ENCODE measurements at places on chromosomes 7 and 10.

- no peak for DNase-seq
These were observed 15.5 kb downstream of the AMPH start for GRCh38 chr7:38615665-38616064.

DNA sequence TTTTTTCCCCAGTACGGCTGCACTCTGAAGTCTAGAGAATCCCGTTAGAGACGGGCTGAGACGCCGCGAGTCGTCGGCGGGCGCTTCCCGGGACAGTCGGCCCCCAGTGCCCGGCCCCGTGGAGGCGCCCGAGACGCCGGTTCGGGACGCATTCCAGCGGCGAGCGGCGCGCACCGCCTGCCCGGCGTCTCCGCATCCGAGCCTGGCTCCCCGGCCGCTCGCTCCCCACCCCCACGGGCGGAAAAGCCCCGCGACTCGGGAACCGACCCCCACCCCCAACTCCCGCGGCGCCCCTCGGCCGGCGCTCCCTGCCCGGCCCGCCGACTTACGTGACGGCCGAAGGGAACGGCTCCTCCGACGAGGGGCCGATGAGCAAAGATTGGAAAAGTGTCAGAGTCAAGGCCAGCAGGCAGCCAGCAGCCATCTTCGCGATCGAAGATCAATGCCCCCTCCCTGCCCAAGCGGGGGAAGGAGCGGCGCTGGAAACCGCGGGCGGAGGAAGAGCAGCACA is 486 bp downstream of the CACNA2D1 start:
- DNase-seq, result no peak

- DNase-seq, result no peak
These were observed 118.9 kb downstream of the CFAP58 start for GRCh38 chr10:104472505-104472904.

DNA sequence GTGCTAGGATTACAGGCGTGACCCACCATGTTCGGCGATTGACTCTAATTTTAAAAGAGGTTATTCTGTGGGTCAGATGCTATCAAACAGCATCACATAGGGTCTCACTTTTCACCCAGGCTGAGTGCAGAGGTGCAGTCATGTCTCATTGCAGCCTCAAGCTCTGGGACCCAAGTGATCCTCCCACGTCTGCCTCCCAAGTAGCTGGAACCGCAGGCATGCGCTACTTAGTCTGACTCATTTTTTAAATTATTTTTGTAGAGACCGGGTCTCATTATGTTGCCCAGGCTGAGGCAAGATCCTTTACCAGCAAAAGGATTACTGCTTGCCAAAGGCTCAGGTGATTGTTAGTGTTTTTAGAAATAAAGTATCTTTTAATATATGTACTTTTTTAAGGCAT is 42.9 kb upstream of the STOX1 start:
- no peak for DNase-seq

DNA sequence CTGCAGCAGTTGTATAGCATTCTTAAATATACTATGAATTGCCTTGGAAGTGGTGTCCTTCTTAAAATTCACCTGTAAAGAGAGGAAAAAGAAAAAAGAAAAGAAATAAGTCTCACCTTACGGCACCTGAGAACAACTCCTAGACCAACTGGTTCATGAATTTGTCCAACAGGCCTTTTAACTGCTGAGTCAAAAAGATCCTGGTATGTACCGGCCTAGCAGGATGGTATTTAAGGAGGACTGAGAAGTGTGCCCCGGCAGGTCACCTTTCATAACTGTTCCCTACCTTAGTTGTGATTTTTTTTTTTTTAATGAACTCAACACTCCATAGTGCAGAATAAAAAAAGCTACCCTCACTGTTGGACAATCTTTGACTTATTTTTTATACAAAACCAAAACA is 25.8 kb downstream of the STN1 start:
- no peak for DNase-seq

DNA sequence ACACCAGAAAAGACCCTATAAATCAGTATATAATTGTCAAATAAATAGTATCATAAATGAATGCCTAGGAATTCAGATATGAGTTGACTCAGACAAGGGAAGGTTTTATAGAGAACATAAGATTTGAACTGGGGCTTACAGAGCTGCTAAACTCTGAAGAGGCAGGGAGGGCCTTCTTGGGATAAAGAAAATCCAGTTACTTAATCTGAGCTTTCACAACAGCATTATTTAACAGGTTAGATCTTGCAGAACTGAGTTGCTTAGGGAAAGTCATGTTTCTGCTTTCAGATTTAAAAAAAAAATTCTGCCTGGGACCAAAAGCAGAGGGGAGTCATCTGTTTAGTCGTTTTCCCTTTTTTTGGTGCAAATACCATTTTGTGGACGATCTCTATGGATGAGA is 594.8 kb upstream of the FZD8 start:
- DNase-seq, result no peak

GRCh38 chr7:111393011-111393754 is 169.1 kb downstream of the IMMP2L start:
- DNase-seq, result no peak

- no peak for DNase-seq
These were observed 167.2 kb downstream of the EVX1 start for GRCh38 chr7:27409776-27410175.
